ENCODE measurements at places on chromosomes 12 and 14.

GRCh38 chr12:127070515-127071157, 1196.3 kb upstream of the TMEM132C start:
- DNase-seq = no peak

DNA sequence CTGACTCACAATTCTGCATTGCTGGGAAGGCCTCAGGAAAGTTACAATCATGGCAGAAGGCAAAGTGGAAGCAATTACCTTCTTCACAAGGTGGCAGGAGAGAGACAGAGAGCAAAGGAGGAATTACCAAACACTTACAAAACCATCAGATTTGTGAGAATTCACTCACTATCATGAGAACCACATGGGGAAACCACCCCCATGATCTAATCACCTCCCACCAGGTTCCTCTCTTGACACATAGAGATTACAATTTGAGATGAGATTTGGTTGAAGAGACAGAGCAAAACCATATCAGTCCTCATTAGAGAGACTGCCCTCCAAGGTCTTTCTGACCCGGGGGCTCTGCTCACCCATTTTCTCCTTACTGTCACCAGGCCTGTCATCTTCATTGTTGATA, 1582.3 kb upstream of the TMEM132C start:
- DNase-seq = no peak

DNA sequence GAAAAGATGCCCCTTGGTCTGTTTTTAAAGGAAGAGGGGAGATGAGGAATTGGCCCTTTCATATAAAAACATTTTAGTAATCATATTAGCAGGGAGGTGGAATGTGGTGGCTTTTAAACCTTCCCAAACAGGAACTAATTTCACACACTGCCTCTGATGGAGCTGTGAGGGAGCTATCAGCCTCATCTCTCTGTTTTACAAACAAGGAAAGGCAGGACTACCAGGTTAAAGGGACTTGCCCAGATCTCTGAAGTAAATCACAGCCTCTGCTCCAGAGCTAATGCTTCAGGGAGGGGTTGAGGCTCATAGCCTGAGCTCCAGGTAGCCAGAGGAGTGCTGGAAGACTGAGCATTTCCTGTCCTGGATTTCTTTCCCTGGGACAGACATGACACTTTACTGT, 1.1 kb upstream of the BMP4 start:
- no peak for DNase-seq

DNA sequence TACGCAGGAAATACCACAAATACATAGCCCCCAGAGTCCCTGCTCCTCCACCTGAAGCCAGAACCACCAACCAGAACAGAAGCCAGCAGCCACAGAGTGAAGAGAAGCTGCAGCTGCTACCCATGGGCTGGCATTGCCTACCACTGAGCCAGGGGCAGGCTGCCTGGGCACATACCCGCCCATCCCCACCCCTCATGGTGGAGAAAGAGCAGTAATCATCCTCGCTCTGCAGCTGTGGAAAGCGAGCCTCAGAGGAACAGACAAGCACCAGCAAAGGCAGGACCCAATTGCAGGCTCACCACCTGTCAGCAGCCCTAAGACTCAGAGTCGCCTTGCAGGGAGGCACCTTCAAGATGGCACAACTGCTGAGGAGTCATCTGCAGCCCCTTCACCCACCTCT, 11.2 kb upstream of the CD9 start:
- DNase-seq = no peak

- no peak for DNase-seq
These were observed 70.8 kb upstream of the TMCC3 start for GRCh38 chr12:94721173-94721572.

- no peak for DNase-seq
These were observed 70.6 kb downstream of the SAMD4A start for GRCh38 chr14:54637270-54638134.

DNA sequence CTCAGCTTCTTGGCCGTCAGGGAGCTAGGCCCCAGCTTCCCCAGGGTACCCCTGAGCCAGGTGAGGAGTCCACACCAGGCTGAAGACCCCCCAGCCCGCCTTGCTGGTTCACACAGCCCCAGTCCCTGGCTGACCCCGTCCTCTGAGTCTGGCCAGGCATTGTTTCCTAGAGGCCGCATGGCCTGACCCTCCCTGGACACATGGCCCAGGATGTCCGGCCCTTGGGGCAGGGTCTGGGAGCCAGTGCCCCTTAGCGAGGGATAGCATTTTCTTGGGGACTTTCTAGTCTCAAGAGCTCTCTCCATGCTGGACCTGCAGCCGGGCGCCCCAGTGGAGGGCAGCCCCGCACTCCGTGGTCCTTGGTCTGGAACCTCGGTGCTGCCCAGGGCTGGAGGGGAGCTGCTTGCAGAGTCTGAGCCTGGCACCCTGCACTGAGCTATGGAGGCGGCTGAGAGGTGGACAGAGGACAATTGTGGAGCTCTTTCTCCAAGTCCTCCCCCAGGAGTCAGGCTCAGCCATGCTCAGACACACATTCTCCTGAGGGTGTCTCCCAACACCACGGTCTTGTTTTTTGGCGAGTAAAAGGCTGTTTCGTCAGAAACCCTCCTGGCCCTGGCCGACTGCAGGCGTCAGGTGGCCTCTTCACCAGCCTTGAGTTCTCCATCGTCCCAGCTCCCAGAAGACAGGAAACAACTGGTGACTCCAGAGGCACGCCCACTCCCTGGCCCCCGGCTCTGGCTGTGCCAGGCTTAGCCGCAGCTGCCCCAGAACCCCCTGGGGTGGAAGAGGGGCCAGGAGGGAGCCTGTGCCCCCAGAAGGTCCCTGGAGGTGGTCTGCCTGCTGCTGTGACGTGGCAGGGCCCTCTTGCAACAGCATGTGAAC, 17.6 kb upstream of the CRIP2 start:
- DNase-seq = no peak

GRCh38 chr14:81523016-81523415, 10.6 kb downstream of the SEL1L start:
- DNase-seq = no peak

- no peak for DNase-seq
These were observed 144.8 kb downstream of the KITLG start for GRCh38 chr12:88435334-88436076.

DNA sequence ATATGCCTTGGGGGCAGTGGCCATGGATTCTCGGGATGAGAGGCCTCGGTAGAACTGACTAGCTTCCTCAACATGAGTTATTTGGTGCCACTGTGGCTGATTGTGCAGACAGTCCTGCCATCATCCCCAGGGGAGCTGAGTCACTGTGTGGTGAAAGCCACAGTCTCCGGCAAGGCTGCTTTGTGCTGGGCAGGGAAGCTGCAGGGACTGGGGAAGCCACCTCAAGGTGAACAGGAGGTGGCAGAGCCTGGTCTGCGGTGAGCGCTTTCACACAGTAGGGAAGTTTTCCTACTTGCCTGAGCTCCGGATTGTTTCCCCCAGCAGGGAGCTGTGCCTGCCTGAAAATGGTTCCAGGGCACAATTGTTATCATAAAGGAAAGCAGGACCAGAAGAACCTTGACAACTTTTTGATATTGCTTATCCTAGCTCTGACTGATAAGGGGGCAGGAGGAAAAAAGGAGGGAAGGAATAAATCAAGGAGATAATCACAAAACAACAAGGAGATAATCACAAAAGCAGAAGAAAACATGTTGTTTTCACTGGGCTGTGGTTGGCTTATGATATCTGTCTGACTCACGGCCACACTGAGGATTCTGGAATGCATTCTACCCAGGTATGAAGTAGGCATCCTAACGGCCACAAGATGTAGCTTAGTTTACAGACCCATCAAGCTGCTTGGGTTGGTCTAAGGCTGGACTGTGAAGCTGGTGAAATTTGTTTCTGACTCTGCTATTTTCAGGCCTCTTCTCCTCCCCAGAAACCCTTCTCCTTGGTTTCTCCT, 32.2 kb upstream of the GNG2 start:
- peak; percentile 91 for DNase-seq

- no peak for DNase-seq
These were observed 1817.4 kb upstream of the FLRT2 start for GRCh38 chr14:83712418-83713129.

DNA sequence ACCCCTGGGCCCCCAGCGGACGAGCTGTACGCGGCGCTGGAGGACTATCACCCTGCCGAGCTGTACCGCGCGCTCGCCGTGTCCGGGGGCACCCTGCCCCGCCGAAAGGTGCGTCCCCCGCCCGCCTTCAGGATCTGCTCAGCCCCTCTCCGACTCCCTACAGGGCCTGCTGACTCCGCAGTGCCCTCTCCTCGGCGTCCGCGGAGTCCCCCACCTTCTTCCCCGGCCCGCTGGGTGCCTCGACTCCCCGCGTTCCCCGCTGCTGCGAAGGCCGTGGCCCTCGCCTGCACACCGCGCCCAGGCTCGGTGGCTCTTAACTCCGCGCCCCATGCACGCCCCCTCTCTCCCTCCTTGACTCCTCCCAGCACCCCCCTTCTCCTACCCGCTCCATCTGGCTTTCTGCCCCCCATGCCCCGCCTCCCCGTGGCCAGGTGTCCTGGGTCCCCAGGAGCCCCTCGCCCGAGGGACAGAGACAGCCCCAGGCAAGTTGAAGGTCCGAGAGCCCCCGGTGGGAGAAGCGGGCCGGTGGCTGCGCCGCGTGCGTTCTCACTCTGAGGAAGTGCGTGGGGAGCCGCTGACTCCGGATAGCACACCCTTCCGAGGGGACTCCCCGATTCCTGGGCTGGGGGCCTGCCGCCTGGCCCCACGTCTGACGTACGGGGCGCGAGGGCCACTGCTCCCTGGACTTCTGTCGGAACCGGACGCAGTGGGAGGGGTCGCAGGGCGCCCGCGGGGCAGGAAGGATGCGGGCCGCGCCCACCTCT, 594 bp downstream of the TAMALIN start:
- no peak for DNase-seq

DNA sequence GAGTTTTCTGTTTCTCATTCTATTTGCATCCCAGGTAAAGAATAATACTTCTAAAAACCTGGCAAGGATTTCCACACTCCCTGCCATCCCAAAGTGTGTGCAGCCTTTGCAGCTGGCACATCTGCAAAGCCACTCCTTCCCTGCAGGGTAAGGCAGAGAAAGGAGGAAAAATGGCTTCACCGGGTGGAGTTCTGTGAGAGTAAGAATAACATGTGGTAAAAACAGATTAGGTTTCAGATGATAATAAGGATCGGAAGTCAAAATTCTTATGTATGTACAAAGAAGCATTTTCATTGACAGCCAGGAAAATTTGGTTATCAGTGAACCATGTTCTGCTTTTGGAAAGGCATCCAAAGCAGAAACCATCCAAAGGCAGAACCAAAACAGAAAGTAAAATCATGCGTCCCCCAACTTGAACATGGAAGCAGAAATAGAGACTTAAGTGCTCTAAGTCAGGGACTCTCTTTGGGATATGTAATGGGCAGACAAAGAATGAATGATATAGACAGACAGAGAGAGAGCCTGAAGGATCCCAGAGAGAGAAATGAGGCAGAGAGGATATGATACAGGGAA, 192.6 kb upstream of the CCDC196 start:
- DNase-seq = no peak

GRCh38 chr12:112716099-112717093, 75.2 kb upstream of the RPH3A start:
- DNase-seq = no peak

DNA sequence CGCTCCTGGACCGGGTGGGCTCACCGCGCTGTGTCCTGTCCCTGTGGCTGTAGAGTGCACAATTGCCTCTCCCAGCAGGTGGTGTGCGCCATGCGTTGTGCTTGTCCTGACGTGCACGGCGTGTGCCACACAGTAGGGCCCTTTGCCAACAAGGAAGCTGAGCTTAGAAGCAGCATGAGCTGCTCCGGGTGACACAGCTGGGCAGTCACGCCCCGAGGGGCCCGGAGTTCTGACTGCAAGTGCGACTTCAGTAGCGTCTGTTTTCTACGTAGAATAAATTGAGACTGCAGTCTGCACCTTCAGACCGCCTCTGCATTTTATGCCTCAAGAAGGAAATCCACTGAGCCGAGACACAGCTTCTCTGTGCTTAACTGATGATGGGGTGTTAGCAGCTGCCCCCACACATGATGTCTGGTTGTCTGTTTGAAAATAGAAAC, 81.6 kb downstream of the ADGRD1 start:
- no peak for DNase-seq

DNA sequence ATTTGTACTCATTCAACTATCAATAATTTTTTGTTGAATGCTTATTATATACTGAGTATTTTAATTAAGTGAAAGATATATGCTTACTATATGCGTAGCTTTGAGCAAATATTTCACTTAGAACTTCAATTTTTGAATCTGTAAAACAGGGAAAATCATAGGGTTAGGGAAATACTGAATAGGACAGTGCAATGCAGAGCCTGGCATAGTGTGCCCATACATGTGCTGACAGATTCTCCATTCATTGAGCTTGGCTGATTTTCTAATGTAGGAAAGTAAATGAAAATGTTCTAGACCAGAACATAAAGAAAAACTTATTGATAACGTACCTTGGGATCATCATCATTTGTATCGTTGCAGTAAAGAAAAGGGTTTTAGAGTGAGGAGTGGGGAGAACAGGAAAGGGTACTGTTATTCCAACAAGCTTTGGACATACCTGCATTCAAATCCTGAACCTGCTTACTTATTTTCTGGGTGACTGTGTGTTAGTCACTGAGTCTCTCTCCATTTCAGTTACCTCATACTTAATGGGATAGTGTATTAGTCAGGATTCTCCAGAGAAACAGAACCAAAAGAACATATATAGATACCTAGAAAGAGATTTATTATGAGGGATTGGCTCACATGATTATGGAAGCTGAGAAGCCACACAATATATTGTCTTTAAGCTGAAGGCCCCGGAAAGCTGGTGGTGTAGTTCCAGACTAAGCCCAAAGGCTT, 436.4 kb downstream of the ADAMTS20 start:
- no peak for DNase-seq

- DNase-seq = no peak
These were observed 78.5 kb downstream of the ST8SIA1 start for GRCh38 chr12:22256041-22256441.

DNA sequence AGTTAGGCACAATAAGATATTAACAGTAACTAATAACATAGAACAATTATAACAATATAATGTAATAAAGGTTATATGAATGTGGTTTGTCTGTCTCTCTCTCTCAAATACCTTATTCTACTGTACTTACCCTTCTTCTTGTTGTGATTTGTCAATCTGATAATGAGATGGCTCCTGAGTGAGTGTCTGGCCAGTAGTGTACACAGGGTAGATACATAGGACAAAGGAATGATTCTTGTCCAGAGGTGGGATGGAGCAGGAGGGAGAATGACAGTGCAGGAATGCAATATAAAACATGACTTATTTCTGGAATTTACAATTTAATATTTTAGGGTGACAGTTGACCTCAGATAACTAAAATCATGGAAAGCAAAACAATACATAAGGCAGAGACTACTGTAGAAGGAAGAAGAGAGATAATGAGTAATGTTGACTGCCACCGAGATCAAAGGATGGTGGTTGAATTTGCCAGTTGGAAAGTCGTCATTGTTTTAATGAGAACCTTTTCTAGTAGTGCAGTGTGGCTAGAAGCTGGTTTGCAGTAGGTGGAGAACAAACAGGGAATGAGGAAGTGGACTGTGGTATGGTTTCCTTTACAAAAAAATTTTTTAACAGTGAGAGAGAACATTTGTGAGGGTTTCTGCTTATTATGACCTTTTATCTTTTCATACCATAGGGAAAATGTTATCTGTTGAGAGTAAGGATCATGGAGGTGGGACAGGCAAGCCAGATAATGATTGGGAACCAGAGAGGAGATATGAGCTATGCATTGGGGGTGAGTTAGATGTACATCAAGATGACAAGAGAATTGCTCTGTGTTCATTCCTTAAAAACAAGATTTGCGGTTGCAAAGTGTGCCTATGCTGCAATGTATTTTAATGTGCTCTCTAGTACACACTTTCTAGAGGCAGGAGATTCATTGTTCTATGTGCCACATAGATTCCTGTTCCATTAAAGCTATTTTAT, 458.3 kb downstream of the BTG1 start:
- peak; percentile 24 for DNase-seq

GRCh38 chr12:128365651-128366231, 98.8 kb downstream of the TMEM132C start:
- no peak for DNase-seq
